ENCODE measurements at places on chromosomes 1 and 21.
A peak's percentile ranks its signal among the peaks of the same experiment; 100 is the strongest.

DNA sequence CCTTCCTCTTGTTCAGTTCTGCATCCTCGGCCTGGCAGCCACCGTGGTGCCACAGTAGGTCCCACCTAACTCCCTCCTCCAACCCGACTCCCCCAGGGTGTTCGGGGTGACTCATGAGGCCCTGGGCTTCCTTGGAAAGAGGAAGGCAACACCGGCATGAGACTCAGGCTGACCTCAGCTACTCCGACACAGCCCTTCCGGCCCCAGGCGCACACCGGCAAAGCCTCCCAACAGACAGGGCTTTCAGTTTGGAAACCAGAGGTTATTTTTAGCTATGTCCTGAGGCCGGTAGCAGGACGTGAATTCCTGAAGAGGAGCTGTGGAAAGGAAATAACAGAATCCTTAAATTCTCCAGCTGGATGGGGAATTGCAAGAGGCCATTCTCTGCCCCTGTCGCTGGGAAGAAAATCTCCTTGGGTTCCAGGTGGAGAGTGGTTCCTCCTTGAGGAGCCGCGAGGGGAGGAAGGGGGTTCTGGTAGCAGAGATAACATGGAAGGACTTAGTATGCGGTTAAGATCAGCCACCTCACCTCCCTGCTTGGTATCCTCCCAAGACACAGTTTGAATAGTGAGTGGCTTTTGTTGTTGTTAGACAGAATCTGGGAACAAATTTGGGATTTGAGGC, 24.4 kb downstream of the PLXNA2 start:
- DNase-seq: no peak

DNA sequence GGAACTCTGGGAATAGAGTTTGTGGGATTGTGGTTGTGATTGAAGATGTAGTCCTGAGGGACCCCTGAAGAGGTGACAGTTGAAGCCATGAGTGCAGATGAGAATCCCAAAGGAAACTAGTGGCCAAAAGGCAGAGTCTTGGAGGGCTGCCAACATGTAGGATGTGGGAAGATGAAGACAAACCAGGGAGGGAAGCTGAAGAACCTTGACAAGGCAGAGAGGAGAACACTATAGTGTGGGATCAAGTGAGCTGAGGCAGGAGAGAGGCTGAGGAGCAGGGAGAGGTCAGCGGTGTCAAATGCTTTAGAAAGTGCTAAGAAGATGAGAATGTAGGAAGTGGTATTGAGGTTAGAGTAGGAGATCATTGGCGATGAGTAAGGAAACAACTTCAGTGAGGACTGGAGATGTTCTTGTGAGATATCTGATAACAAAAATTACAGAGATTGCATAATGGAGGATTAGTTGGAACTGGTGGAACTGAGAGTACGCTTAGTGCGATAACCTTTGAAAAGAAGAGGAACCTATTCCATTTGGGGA, 88.5 kb upstream of the VCAM1 start:
- peak; percentile 86 for DNase-seq

DNA sequence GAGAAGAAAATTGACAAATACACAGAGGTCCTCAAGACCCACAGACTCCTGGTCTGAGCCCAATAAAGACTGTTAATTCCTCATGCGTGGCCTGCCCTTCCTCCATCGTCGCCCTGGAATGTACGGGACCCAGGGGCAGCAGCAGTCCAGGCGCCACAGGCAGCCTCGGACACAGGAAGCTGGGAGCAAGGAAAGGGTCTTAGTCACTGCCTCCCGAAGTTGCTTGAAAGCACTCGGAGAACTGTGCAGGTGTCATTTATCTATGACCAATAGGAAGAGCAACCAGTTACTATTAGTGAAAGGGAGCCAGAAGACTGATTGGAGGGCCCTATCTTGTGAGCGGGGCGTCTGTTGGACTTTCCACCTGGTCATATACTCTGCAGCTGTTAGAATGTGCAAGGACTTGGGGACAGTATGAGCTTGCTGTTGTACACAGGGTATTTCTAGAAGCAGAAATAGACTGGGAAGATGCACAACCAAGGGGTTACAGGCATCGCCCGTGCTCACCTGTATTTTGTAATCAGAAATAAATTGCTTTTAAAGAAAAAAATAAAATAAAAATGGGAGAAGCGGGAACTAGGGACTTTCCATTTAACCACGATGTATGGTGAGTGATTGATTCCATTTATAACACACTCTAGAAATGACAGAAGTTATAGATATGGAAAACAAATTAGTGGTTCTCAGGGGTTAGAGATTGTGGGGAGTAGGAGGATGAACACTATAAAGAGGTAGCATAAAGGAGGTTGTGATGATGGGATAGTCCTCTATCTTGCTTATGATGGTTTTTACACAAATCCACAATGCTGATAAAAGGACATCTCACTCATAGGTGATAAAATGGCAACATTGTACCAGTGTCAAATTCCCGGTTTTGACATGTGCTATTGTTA, 244.7 kb downstream of the MRPL39 start:
- no peak for DNase-seq

DNA sequence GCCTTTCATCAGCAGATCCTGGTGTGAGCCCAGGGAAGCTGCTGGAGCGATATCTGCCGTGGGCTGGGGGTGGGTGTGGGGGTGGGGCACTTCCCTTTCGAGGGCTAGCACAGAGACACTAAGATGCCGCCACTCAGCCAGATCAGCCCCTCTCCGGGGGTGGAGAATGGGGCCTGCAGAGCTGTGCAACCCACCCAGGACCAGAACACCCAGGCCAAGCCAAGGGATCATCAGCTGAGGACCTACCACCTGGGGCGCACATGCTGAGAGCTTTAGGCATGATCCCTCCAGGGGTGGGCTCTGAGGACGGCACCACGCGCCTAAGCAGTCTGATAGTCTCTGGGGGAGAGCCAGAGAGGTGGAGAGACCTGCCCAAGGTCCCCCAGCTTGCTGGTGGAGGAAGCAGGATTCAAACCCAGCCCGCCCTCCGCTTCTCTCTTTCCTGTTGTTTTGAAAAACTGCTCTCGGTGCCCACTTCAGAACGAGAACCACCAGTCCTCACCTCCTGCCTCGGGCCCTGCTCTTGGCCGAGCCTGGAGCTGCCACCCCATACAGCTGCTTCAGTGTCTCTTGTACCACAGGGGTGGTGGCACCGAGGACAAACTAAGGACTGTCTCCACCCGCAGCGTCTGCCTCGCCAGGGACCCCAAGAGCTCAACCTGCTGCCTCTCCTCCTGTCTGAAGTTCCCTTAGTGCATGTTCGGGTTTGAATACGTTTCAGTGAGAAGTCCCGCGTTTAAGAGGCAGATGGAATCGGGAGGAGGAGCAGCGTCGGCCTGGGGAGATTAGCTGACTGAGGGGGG, 39.7 kb upstream of the RUNX3 start:
- no peak for DNase-seq

DNA sequence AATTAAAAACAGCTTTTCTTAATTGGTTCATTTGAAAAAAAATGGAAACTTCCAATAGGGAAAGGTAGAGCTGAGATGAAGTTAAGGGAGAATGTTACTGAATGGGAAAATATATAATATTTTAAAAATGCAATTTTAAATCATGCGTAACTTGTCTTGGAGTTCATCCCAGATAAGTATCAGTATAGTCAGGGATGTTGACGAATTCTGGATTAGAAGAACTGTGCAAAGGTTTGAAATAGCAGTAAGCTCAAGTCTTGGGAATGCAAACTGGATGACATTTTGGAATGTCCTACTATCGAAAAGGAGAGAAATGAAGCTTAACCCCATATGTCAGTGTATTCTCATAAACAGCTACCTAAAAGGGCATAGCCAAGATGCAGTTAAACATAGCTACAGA, 4.0 kb upstream of the ST6GALNAC3 start:
- no peak for DNase-seq

DNA sequence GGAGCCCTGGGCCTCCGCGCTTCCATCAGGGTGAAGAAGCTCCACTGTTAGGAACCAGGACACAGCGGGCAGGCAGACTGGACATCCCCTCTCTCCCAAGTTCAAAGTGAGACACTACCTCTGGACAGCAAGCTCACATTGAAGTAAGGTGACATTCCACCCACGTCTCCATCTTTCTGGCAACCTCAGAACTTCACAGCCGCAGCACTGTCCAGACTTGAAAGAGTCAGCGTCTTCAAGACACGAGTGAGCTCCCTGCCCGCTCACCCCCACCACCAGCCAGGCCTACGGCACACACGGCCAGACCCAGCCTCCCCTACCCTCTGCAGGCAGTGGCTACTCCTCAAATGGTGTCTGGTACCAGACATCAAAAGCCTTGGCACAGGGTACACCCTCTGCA, 11.1 kb downstream of the WDR4 start:
- no peak for DNase-seq

DNA sequence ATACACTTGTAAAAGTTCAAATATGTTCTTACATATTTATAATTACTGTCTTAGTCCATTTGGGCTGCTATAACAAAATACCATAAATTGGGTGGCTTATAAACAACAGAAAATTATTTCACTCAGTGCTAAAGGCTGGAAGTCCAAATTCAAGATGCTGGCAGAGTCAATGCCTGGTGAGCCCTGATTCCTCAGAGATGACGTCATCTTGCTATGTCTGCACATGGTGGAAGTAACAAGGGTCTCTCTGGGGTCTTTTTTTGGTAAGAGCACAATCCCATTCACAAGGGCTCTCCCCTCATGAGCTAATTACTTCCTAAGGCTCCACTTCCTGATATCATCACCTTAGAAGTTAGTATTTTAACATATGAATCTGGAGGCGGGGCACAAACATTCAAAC, 108.0 kb upstream of the DUSP10 start:
- no peak for DNase-seq

- no peak for DNase-seq
Observed at GRCh38 chr1:156357977-156358376, 11.0 kb upstream of the RHBG start.

- peak; percentile 33 for DNase-seq
Observed at GRCh38 chr1:16254263-16254928, 17.4 kb upstream of the CPLANE2 start.

DNA sequence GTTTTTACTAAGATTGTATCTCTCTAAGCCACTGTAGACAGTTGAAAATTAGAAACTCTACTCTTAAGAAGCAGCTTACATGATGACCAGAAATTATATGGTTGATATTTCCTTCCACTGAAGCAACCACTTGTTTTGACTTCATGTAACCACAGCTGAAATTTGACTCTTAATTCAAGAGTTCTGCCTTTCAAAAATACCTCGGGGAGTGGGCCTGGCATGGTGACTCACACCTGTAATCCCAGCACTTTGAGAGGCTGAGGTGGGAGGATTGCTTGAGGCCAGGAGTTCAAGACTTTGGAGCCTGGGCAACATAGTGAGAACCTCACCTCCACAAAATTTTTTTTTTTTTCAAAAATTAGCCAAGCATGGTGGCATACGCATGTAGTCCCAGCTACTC, 4.3 kb downstream of the AMPD1 start:
- DNase-seq: no peak

GRCh38 chr1:7341145-7341905, 429.8 kb upstream of the VAMP3 start:
- peak; percentile 14 for DNase-seq

GRCh38 chr1:74010206-74010605, 187.8 kb downstream of the LRRIQ3 start:
- DNase-seq: no peak

GRCh38 chr1:18091660-18092446, 15.7 kb upstream of the IGSF21 start:
- DNase-seq: peak; percentile 45

- peak; percentile 78 for DNase-seq
Observed at GRCh38 chr1:79982211-79982610, 975.7 kb upstream of the ADGRL4 start.

DNA sequence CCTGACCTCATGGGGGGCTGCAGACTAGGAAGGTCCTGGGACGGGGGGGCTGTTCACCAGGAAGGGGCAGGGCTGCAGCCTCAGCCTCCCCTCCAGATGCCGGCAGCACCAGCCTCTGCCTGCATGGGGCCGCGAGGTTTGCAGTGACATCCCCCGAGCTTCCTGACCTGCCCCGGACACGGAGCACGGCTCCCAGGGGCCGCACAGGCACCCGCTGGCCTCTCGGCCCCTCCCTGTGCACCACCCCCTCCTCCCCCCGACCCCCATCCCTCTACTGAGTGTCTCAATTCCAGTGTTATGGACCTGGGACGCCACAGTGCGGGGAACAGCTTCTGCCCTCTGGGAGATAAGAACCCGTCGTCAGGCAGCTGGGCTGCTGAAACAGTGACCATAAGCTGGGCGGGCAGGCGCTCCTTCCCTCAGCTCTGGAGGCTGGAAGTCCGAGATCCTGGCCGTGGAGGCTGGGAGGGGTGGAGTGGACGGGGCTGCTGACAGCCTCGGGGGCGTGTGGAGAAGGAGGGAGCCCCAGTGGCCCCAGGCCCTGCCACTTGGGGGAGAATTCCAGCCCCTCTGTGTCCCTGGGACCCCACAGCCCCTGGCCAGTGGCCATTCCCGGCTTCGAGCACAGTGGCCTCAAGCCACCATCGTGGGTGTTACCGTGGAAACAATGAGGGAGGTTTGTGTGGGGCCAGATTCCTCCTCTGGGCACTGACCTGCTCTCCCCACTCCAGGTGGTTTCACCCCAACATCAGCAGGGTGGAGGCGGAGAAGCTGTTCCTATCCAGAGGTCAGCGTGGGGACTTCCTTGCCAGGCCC, 11.6 kb downstream of the RNF223 start:
- DNase-seq: no peak

GRCh38 chr21:33388188-33388587, 15.0 kb upstream of the IFNGR2 start:
- DNase-seq: no peak

GRCh38 chr21:38671773-38672172, 134.0 kb upstream of the ETS2 start:
- no peak for DNase-seq

DNA sequence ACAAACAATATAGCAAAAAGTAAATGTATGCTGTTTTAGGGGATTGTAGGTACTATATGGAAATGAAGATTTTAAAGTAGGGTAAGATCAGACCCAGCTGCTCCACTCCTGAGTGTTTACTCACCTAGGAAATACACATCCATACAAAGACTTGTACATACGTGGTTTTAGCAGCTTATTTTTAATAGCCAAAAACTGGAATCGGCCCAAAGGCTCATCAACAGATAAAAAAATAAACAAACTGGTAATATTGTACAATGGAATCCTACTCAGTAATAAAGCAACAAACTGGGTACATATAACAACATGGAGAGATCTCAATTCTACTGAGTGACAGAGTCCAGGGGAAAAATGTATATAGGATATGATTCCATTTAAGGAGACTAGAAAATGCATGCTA, 179.2 kb upstream of the TMEM51 start:
- DNase-seq: no peak

- peak; percentile 9 for DNase-seq
Observed at GRCh38 chr1:154877370-154877974, 7.4 kb upstream of the KCNN3 start.

GRCh38 chr1:204996981-204997380, 46.0 kb upstream of the CNTN2 start:
- DNase-seq: no peak

DNA sequence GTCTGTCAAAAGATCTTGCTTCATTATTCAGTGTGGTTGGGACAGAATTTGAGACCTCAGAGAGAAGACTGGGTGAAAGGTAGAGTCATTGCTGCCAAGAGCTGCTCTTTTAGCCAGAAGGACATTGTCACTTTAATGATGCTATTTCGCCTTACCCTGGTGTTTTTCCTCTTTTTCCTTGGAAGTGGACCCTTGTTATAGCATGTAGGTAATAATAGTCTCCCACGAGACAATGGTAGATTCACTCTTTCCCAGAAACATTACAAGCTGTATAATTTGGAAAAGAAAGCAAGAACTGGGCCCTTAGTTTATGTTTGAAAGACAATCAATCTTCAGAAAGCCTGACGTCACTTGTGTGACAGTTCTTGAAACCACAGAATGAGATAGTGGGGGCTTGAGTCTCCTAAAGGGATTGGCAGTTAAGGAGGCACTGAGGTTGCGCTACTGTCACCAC, 3.8 kb downstream of the SERTAD4 start:
- DNase-seq: no peak

- no peak for DNase-seq
Observed at GRCh38 chr1:65193129-65193695, 45.2 kb downstream of the AK4 start.

Measured in foreskin fibroblast (primary cell).